Pancreas (tissue), 10 donors: ENCODE measurements at places on chromosomes 16 and 17. TPM values are rescaled to one million over a fixed set of nuclear protein-coding genes. Genes with fewer than 3 reads are reported as not detected.
A peak's percentile ranks its signal among the peaks of the same experiment; 100 is the strongest.

Gene LGALS3BP
- total RNA-seq: 169 TPM

- peak; percentile 9 for DNase-seq
Measured at GRCh38 chr17:49886036-49886435, 38.2 kb upstream of the TAC4 start.

- DNase-seq: peak; percentile 64
Measured at GRCh38 chr17:45430738-45431530, 1.7 kb downstream of the ARHGAP27 start.

- DNase-seq: no peak
Measured at GRCh38 chr16:1117176-1117900, 21.3 kb upstream of the C1QTNF8 start.

- no peak for DNase-seq
Measured at GRCh38 chr17:59851439-59852375, 41.0 kb downstream of the TUBD1 start.

- DNase-seq: no peak
Measured at GRCh38 chr17:8371786-8372185, 4.7 kb downstream of the KRABD2 start.

DNA sequence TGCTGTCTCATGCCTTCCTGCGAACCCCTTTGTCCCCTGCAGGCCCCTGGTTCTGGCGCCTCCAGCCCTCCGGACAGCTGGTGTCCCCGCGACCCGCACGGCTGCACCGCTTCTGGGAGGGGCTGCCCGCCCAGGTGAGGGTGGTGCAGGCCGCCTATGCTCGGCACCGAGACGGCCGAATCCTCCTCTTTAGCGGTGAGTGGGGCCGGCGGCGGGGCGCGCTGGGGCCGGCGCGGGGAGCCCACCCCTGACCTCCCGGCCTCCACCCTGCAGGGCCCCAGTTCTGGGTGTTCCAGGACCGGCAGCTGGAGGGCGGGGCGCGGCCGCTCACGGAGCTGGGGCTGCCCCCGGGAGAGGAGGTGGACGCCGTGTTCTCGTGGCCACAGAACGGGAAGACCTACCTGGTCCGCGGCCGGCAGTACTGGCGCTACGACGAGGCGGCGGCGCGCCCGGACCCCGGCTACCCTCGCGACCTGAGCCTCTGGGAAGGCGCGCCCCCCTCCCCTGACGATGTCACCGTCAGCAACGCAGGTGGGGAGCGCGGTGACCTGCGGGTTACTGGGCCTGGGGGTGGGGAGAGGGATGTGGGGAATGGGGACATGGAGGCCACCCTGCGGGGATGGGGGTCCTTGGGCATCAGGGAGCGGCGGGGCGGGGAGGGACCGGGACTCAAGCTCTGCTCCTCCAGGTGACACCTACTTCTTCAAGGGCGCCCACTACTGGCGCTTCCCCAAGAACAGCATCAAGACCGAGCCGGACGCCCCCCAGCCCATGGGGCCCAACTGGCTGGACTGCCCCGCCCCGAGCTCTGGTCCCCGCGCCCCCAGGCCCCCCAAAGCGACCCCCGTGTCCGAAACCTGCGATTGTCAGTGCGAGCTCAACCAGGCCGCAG is 7.1 kb upstream of the IL32 start:
- peak; percentile 74 for DNase-seq

DNA sequence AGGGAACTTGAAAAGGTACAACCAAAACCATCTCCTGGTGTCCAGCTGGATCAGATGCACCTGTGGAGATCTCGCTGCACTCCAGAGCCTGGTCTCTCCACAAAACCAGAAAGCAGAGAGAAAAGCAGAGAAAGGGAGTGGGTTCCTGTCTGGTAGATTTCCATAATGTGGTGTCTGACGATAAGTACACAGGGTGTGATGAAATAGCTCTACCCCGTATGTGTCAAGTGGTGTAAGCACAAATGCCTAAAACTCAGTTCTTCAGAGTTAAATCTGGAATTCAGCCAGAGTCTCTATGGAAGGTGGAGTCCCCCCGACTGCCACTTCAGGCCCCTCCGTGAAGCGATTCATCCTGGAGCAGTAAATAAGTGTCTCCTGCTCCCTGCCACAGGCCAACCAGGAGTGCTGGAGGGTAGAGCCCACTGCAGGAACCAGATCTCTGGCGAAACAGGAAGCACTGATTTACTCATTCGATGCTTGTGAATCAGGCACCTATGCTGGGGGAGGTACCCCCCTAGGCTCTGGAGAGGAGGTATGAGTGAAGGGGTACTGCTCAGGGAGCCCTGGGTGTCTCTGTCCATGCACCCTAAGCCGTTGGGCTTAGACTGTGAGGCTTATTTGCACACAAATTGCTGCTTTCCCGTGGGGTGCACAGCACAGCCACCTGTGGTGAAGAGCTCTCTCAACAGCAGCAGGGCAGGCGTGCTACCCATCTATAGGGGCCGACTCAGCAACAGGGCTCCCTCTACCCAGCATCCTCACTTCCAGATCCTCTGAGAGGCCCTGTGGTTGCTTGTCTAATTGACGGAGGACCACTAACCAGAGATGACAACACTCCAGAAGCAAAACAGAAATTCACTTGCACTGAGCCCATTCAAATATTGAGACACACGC is 97.1 kb upstream of the MYOCD start:
- DNase-seq: no peak

Gene PEX12
- 2.3 TPM for total RNA-seq

- no peak for DNase-seq
Measured at GRCh38 chr17:75647061-75647460, 13.8 kb downstream of the SMIM5 start.

Gene CASKIN2
- total RNA-seq: 12.2 TPM
